H4 (cell line): ENCODE measurements at places on chromosomes 3 and 15. TPM values are rescaled to one million over a fixed set of nuclear protein-coding genes. Genes with fewer than 3 reads are reported as not detected.

DNA sequence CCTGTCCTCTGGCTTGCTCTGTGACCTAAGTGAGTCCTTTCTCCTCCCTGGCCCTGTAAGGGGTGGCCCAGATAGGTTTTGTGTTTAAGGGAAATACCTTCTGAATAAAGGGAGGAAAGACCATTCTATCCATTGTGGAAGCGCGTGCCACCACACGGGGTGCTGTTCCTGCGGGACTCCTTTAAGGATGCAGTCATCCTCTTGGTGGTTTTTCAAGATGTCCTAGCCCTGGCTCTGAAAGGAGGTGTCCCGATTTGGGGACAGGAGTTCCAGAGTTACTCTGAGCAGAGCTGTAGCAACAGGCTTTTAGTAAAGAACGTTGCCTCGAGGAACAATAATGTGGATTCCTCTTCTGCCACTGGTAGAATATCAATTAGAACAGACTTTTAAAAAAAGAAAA, 9.6 kb downstream of the SLC6A6 start:
- DNase-seq, result no peak

Gene IL17RD
- 0.55 and 0.56 TPM in 2 replicates for total RNA-seq

Gene TMC3
- total RNA-seq, result not detected in 2 replicates

Gene CYP1A2
- total RNA-seq, result not detected in 2 replicates

- no peak for DNase-seq
Measured at GRCh38 chr3:188259596-188259995, 105.6 kb downstream of the LPP start.

- DNase-seq, result no peak
Measured at GRCh38 chr3:150931745-150932144, 26.5 kb upstream of the MINDY4B start.

Gene CACNA2D3
- total RNA-seq, result 3.8 and 4.3 TPM in 2 replicates

DNA sequence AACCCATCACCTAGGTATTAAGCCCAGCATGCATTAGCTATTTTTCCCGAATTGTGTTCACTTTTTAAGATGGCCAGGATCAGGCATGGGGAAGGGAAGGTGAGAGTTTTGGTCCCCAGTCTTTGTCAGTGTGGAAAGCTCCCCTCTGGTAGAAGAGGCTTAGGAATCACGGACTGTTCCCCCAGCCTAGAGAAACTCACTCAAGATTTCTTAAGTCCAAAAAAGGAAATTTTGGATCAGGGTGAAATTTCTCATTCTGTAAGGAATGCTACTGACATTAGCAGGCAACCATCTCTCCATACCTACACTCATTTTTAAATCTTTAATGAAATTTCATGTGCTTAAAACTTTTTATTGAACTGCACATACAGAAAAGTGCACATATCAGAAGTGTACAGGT, 70.3 kb upstream of the GALNT15 start:
- no peak for DNase-seq

DNA sequence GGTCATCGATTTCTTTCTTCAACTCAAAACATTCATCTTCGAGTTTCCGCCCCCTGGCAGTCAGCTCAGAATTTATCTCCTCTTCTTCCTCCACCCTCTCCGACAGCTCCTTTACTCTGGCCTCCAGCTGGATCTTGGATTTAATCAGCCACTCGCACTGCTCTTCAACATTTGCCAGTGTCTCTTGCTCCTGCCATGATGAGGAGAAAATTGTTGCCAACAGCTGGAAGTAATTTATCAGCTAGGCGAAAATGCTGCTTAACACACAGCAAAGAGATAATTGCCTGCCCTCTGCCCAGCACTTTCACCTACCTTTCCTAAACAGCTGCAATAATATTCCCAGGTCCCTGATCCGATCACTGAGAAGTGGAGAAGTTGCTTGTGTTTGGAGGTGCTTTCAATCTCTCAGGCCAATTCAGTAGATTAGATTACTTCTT, 69.3 kb downstream of the MYH15 start:
- no peak for DNase-seq

DNA sequence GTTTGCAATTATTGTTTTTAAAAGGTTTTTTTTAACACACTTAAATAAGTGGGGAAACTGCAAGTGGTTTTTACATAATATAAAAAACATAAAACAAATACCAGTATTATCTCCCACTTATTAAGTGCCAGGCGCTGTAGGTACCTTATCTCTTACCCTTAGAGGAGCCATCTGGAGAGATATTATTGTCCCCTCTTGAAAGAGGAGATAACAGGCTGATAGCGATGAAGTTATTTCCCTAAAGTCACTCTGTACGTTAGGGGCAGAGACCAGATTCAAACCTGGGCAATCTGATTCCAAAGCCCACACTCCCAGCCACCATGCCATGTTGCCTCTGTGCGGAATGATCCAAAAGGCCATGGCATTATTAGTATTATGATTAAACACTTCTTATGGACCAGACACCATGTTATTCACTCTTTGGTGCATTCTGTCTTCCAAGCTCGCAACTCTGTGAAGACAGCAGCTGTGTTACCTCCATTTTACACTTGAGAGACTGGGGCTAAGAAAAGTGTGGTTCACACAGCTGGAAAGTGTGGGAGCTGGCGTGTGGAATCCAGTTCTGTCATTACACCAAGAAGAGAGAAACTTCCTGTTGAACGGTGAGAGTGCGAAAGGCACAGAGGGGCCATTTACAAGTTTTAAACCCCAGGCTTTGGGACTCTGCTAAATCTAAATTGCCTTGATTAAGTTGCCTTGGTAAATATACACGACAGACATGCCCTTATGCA, 79.9 kb upstream of the MITF start:
- DNase-seq, result no peak

- no peak for DNase-seq
Measured at GRCh38 chr3:51680663-51681230, 9.7 kb downstream of the TEX264 start.

Gene CLSTN2
- 3.9 and 4.1 TPM in 2 replicates for total RNA-seq

GRCh38 chr3:27080258-27080525, 289.0 kb downstream of the NEK10 start:
- DNase-seq, result no peak

GRCh38 chr3:168427835-168428475, 332.2 kb upstream of the GOLIM4 start:
- no peak for DNase-seq

Gene DAZL
- not detected in 2 replicates for total RNA-seq

DNA sequence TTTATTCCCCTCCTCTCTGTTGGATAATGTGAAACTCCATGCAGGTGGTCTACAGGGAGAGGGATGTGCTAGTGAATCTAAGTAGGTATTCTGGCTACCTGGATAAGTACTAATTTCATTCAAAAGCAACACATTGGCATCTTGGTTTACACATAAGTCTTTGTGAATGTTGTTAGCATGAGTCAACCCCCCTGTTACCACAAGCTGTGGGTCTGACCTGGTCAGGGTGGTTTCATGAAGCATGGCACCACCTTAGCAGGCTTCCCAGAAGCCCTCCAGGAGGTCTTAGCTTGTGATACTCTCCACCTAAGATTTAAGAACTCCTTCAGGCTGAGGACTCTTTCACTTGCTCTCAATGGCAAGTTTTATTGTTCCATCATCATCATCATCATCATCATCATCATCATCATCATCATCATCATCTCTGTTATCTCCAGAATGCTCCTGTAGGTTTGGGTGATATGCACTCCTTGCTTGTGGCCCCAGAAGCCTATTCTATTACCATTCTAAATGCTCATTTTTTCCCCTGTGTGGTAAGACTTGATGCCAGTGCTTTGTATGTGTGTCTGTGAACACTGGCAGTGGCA, 62.8 kb downstream of the EPHB1 start:
- no peak for DNase-seq

DNA sequence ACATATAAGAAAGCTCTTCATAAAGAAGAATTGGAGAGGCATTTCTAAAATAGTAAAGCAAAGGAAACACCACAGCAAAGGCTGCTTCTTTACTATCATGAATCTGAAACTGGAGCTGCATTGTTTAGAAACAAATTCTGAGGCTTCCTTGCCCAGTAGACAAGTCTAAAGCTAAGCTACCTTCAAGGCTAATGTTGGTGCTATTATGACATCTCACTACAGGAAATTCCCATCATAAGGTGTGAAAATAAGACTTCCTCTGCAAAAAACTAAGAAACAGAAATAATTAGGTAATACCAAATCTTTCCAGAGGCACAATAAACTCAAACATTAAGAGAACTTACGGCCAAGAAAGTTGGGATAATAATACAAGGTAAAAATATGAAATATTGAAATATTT, 89.9 kb upstream of the P3H2 start:
- DNase-seq, result no peak

Gene NXPE3
- total RNA-seq, result 14.9 and 21.0 TPM in 2 replicates

DNA sequence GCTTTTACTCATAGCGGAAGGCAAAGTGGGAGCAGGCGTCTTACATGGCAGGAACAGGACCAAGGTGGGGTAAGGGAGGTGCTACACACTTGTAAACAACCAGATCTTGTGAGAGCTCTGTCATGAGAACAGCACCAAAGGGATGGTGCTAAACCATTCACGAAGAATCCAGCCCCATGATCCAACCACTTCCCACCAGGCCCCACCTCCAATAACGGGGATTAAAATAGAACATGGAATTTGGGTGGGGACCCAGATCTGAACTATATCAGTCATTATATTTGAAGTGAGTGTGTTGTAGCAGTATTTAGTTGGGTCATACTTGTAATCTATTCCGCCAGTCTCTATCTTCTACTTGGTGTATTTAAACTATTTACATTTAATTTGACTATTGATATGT, 190.9 kb downstream of the RPLP1 start:
- DNase-seq, result no peak

- no peak for DNase-seq
Measured at GRCh38 chr3:10485380-10485779, 20.0 kb downstream of the ATP2B2 start.

DNA sequence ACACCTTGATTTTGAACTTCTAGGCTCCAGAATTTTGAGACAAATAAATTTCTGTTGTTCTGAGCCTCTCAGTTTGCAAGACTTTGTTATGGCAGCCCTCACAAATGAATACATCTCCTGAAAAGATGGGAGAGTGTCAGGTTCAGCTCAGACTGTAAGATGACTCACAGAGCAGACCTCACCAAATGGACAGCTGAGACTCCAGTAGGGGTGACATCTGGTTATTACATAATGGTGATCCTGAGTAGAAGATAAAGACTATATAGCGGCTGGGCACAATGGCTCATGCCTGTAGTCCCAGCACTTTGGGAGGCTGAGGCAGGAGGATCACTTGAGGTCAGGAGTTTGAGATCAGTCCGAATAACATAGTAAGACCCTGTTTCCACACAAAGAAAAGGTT, 26.2 kb upstream of the MTMR14 start:
- no peak for DNase-seq

DNA sequence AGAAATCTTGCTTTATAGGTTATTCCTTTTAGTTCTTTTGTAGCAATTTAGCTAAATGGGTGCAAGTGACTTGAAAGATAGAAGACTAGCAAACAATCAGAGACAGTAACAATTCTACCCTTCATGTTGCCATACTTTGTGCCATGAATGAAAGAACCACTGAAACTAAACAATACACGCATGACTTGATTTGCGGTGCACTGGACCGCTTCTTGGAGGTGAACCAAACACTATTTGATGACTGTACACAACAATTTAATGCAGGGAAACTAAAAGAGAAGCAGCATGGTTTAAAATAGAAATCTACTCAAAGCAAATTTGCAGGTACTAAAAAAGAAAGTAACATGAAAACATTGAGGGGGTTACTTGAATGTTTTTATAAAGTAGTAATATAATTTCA, 331.0 kb upstream of the RARB start:
- DNase-seq, result no peak

DNA sequence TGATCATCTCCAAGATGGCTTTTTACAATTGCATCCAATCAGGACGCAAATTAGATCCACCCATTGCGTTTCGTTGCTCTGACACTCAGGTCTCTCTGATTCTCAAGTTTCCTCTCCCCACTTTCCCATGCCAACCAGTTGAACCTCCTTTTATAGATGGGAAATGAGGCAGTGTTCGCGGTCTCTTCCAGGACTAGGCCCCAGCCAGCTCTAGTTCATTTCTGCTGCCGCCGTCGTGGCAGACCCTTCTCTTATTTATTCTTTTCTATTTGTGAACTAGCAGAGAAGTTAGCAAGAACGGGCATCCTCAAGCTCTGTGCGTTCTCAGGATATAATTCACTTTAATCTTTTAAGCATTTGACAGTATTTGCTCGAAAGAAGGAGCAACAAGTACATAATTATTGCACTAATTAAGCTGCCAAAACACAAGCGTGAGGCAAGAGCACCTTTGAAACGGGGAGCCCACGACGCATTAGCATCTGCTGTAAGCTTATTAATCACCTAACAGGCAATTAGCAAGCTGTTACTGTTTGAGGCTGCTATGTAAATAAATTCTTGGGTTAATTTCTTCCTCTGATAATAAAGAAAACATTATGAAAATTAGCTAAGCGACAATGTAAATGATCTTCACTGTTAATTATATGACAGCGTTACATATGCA, 246.4 kb upstream of the TLE3 start:
- DNase-seq, result no peak

GRCh38 chr3:131883086-131883485, 151.7 kb downstream of the CPNE4 start:
- no peak for DNase-seq

DNA sequence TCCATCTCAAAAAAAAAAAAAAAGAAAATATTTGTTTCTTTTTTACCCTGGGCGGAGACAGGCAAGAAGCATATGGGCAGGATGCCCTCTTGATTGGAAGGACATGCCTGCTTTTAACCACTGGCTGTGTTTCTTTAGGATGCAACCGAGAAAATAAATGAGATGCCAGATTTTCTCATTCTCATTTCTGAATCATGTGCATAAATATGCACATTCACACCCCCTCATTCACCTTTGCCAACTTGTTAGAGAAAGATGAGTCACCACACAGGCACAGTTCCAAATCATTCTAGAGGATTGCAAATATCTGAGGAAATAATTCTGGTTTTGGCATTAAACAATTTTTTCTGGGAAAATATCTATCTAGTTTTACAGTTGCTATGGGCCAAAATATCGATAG, 3.3 kb downstream of the LIPH start:
- DNase-seq, result peak; percentile 88

DNA sequence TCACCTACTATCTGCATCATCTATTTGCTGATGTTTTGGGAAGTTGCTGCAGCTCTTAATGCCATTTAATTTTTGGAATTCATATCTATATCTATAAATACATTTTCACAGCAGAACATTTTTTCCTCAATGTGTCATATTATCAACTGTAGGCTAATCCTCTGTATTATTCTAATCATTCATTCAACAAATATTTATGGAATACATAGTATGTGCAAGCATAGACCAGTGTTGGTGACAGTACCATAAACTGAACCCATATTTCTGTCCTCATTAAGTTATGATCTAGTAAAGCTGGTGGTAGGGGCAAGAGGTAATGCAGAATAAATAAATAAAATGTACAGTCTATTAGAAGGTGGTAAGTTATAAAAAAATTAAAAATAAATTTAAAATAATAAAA, 585.3 kb upstream of the BCHE start:
- DNase-seq, result no peak

Gene SLC28A1
- total RNA-seq, result 0.08 TPM in 1 of 2 replicates, not detected in the other

- DNase-seq, result no peak
Measured at GRCh38 chr3:56522374-56522773, 34.6 kb upstream of the CCDC66 start.

Gene CHCHD6
- 12.5 and 16.5 TPM in 2 replicates for total RNA-seq

GRCh38 chr3:128190501-128190900, 37.2 kb downstream of the EEFSEC start:
- DNase-seq, result no peak

Gene SRGAP3
- 1.5 and 1.8 TPM in 2 replicates for total RNA-seq

Gene LAMB2
- total RNA-seq, result 40.7 and 43.8 TPM in 2 replicates
